Stimulated activated CD8-positive, alpha-beta memory T cell treated with anti-CD3 and anti-CD28 coated beads, Interleukin-2, amount 100 ng/mL, for 48 hours (primary cell): ENCODE measurements at places on chromosomes 4 and X.

DNA sequence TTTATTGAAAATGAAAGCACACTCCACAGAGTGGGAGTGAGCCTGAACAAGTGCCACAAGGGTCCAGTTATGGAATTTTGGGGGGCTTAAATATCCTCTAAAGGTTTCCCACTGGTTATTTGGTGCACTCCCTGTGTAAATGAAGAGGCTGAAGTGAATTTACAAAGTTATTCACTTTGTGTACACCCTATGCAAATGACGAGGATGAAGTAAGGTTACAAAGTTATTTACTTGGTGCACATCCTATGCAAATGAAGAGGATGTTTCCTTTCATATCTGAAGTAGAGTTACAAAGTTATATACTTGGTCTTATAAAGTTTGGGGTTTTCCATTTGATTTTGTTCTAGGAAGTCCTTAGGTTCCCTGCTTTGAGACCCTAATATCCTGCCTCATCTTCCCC lies 13.1 kb downstream of the NLRP2B start:
- DNase-seq = no peak

- no peak for DNase-seq
These were observed 12.1 kb downstream of the HHIP start for GRCh38 chr4:144658015-144658567.

GRCh38 chr4:30714408-30715031 lies 5.6 kb upstream of the PCDH7 start:
- DNase-seq = no peak

DNA sequence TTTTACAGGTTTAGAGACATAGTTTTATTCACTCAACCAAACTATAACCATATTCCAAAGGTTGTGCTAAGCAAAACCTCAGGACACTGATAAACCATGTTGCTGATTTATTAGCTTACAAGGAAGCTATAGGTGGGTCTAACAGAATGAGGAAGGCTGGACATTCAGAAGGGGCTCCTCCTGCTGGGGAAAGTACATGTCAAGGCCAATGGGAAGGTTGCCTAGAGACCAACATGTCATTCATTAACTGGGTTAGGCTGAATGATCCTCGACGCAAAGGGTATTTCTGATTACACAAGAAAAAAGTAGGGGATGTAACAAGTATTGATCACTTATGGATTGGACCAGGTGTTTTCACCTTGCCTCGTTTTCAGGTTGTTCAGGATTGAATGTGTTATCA lies 30.3 kb downstream of the SLC10A6 start:
- DNase-seq = no peak

DNA sequence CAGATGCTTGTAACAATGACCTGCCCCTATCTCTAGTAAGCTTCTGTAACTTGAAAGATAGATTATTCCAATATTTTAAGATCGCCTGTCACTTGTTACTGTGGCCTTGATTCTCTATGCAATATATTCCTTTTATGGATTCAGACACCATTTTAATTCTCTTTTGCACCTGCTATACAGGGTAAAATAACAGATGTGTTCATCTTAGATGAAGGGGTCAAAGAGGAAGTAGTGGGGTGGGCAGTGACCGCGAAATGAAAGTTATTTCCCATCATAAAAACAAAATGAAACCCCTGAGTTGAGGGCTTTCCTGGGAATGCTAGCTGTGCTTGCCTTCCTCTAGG lies 175.9 kb downstream of the TSPAN5 start:
- no peak for DNase-seq

DNA sequence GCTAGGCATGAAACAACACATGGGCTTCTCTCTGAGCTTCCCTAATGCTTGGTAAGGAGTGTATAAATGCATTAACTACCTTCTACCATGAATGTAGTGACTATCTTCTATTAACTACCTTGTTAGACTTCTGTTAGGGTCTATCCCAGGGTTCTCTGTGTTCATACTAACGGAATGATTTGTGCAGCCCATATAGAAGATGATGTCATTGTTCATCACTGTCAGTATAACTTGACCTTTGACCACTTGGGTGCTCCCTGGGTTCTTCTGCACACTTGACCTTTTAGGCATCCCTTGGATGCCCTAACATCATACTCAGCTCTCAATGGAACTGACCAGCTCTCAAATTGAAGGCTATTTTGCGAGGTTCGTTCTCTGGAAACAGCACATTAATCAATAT lies 30.8 kb upstream of the CT47C1 start:
- DNase-seq = no peak

GRCh38 chr4:120071192-120071795 lies 4.6 kb upstream of the MAD2L1 start:
- no peak for DNase-seq

GRCh38 chr4:5500165-5500564 lies 208.2 kb downstream of the EVC2 start:
- DNase-seq = no peak

- no peak for DNase-seq
These were observed 159.2 kb upstream of the CPEB2 start for GRCh38 chr4:14842964-14843630.

GRCh38 chrX:106246511-106246910 lies 78.4 kb downstream of the PWWP3B start:
- no peak for DNase-seq

DNA sequence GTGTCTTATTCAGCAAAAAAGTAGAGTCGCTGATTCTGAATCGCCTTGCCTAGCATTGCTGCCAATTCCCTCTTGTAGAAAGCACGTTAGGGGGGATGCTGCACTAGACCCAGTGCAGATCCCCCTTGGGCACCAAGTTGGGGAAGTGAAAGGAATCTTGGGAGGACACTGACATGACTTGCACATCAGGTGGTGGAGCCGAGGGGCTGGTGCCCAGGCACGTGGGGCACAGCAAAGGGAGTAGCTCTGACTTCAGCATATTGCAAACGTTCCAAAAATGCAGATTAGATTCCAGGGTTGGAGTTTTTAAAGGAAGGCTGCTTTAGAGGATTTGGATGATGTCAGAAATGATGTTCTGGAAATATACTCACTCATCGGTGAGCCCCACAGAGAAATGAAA lies 47.4 kb upstream of the GPM6B start:
- no peak for DNase-seq

- DNase-seq = no peak
These were observed 111.1 kb downstream of the ARHGEF9 start for GRCh38 chrX:63673896-63674295.

GRCh38 chr4:1901127-1901526 lies 29.9 kb downstream of the NSD2 start:
- no peak for DNase-seq

DNA sequence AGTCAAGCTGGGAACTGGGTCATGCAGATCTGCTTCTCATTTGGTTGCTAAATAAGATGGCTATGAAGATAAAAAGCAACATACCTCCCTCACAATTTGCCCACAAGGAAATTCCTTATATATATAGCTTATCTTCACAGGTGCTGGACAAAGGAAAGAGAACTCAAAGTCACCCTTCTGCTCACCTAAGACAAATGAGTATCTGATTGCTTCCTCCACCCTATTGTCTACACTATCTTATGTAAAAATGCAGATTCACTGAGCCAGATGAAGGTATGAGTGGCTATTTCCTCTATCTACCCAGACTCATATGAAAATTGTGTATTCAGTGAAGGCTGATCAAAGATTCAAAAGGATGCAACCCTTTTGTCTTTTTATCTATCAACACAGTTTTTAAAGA lies 50.8 kb downstream of the CHM start:
- DNase-seq = no peak

DNA sequence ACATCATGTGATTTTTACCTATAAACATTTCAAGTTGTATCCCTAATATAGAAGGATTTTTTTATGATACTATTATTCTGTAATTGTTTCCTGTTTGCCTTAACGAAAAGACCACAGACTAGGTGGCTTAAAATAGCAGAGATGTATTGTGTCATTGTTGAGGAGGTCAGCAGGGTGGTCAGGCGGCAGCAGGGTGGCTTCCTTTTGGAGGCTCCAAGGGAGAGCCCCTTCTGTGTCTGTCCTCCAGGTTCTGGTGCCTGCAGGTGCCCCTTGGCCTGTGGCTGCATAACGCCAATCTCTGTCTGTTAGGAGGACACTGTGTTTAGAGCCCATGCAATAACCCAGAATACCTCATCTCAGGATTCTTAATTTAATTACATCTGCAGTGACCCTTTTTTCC lies 118.1 kb downstream of the TBL1X start:
- no peak for DNase-seq

DNA sequence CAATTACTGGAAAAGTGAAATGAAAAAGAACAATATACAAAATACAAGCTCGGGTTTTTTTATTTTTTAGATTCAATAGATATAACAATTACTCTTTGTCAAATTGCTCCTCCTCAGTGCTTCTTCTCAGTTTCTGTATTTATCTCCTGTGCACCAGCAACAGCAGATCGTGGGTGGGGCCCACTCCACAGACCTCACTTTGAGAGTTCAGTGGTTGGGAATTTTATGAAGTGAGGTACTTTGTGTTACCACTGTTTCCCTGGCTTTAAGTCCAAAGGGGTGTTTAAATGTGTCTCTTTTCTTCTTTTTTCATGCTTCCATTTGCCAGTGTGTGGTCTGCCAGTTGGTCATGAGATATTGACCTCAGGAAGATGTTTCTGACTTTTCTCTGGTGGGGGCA lies 54.4 kb downstream of the KIT start:
- no peak for DNase-seq

GRCh38 chr4:156194896-156195295 lies 241.2 kb upstream of the CTSO start:
- no peak for DNase-seq

DNA sequence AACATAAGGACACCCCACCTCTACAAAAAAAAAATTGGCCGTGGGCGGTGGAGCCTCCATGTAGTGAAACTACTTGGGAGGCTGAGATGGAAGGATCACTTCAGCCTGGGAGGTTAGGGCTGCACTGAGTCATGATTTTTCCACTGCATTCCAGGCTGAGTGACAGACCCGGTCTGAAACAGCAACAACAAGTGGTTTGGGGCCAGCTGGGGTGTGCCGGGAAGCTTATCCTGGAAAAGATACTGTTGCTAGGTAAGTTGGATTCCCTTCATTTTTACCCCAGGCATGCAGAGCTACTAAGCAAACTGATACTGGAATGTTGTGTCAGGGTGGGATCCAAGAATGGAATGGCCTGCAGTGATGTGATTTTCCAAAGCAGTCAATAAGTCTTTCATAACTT lies 57.0 kb downstream of the XAGE2 start:
- no peak for DNase-seq

GRCh38 chr4:147163311-147163710 lies 217.6 kb upstream of the TTC29 start:
- no peak for DNase-seq

DNA sequence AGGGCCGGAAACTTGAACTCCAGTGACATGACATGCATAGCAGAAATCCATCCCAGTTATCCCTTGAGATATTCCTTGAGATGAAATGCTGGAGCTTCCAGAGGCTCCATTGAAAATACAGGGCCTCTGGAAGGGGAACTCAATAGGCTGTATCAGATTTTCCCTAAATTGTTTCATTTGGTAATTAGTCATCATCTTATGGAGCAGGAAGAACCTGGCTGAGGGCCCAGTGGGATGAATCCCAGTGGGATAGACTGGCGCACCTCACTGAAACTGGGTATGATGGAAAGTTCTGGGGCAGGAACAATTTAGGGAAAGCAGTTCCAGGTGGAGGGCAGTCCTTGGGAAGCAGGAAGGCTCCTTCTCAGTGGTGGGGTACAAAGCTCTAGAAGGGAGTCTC lies 307.8 kb upstream of the DIPK2B start:
- DNase-seq = no peak

DNA sequence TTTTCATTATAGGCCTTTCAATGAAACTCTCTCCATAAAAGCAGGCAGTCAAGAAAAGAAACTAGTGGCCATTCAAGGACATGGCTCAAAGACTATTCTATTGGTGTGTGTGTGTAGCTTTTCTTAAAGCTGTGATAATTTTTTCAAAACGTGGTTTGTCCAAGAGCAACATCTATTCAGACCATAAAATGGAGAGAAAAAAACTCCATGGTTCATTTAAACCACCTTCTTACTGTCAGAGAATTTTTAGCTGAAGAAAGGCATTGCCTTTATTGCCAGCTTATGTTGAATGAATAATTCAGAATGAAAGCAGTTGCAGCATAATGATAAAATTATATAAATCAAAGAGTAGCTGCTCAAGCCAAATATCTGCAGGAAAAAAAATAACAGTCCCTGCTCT lies 325.5 kb downstream of the PCDH18 start:
- no peak for DNase-seq

GRCh38 chr4:6714954-6715353 lies 1.0 kb upstream of the BLOC1S4 start:
- no peak for DNase-seq
